Effector memory CD4-positive, alpha-beta T cell (primary cell): ENCODE measurements at places on chromosomes 4 and X.

DNA sequence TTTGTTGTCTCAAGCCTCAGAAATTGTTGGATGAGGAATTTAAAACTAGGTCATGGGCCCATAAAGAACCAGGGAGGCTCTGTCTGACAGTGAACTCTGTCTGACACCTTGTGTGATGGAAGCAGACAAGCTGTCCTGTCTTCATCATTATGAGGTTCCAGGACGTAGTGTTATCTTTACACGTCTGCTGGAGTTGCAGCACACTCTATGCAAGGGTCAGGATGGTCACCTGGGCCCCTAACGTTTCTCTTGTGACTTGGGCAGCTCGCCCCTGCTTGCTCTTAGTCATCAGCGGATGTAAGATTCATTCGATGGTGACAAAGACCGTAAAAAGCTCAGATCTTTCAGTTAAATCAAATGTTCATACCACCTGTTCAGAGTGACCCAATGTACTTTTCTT is 92.0 kb upstream of the ADGRG2 start:
- no peak for DNase-seq

- DNase-seq = no peak
Observed at GRCh38 chr4:177281351-177281909, 28.2 kb upstream of the NEIL3 start.

DNA sequence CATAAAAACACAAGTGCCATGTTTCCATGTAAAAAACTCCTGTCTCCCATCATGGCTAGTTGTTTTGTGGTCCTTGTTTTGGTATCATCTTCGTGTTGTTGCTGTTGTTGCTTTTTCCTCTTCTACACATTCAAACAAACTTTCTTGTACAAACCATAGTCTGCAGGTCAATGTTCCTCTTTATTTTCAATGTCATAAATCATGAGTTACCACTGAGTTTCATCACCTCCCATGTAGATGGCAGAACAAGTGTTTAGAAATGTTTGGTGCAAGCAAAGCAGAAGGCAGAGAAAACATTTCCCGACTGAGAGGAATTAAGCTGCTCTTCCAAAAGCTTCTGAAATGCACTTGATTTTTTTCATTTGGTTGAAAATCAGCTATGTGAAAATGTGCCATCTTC is 166.0 kb downstream of the ANTXR2 start:
- no peak for DNase-seq

- no peak for DNase-seq
Observed at GRCh38 chr4:184784628-184785257, 41.0 kb downstream of the ACSL1 start.

DNA sequence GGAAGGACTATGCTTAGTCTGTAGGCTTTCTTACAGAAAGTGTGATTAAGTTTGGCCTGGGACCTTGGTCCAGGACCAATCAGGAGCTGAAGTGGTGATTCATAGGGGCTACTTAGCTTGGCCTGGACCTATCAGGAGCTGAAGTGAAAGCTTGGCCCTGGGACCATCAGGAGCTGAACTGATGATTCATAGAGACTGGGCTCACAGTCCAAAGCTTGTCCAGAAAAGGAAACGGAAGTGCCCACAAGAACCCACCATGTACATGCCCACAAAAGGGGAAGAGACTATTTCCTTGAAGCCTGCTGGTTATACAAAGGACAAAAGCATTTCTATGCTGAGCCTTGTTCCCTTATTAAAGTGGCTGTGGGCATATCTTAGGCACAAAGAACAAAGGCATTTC is 12.6 kb downstream of the TENT5D start:
- no peak for DNase-seq

- no peak for DNase-seq
Observed at GRCh38 chrX:9055354-9055753, 21.4 kb upstream of the FAM9B start.

DNA sequence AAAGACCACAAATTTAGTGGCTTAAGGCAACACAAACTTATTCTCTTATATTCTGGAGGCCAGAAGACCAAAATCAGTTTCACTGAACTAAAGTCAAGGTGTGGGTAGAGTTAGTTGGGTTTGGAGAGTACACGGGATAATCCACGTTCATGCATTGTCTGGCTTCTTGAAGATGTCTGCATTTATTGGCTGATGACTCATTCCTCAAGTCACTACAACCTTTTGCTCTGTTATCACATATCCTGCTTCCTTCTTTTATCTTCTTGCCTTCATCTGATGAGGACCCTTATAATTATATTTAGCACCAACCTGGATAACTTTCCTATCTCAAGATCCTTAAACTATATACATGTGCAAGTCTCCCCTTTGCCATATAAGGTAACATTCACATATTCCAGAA is 590.0 kb downstream of the FSTL5 start:
- DNase-seq = no peak

- no peak for DNase-seq
Observed at GRCh38 chr4:79621061-79621460, 213.0 kb upstream of the GK2 start.

DNA sequence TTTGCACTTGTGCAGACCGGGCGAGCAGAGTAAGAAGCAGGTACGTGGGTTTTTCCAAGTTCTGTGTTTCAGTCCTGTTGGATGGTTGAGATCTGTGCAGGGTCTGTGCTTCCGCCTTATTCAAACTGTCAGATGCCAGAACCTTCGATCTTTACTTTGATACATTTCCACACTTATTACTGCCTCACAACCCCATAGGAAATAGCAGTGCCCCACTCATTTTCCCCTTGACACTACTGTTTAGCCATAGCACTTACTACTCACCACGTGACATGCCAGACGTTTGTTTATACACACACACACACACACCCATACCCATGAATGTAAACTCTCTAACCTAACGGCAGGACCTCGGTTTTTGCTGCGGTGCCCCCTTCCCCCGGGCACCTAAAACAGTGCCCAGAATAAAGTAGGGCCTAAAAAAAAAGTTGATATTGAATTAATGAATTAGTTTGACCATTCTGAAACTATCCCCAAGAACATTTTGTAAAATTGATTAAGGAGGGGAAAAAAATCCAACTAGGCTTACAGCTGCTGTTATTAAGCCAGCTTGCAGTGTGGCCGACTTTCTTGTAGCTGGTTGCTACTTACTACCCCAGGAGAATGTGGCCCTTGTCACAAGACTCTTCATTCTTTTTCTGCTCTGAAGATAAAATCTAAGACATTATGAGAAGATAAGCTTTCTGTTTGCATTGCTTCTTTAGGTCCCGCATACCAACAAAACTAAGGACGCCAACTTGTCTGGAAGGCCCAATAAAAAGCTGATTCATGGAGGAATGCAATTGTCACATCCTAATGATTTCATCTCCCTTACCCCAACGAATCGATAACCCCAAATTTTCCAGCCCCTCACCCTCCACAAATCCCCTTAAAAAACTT is 704 bp upstream of the SEPSECS start:
- DNase-seq = no peak

GRCh38 chr4:16641971-16642370 is 256.5 kb downstream of the LDB2 start:
- no peak for DNase-seq
